ENCODE measurements at places on chromosomes 6 and 20. TPM values are rescaled to one million over a fixed set of nuclear protein-coding genes. Genes with fewer than 3 reads are reported as not detected.

FAM209B gene
- 0.79 TPM for total RNA-seq

NOX3 gene
- total RNA-seq: not detected

TCP1 gene
- 136 TPM for total RNA-seq

OPN5 gene
- total RNA-seq: not detected

ZSCAN31 gene
- total RNA-seq: 29.1 TPM

BMP5 gene
- not detected for total RNA-seq

IL17A gene
- not detected for total RNA-seq

CALHM4 gene
- total RNA-seq: not detected

PRDM1 gene
- total RNA-seq: 20.7 TPM

TRAPPC3L gene
- total RNA-seq: not detected

EDN3 gene
- 2.8 TPM for total RNA-seq

SRMS gene
- not detected for total RNA-seq

All from uterus (tissue), 4 donors.